ENCODE measurements at places on chromosomes 12 and 14.

GRCh38 chr14:85599939-85600338 is 70.0 kb downstream of the FLRT2 start:
- DNase-seq: peak; percentile 18

- peak; percentile 49 for DNase-seq
Measured at GRCh38 chr14:75295061-75295461, 16.4 kb downstream of the FOS start.

DNA sequence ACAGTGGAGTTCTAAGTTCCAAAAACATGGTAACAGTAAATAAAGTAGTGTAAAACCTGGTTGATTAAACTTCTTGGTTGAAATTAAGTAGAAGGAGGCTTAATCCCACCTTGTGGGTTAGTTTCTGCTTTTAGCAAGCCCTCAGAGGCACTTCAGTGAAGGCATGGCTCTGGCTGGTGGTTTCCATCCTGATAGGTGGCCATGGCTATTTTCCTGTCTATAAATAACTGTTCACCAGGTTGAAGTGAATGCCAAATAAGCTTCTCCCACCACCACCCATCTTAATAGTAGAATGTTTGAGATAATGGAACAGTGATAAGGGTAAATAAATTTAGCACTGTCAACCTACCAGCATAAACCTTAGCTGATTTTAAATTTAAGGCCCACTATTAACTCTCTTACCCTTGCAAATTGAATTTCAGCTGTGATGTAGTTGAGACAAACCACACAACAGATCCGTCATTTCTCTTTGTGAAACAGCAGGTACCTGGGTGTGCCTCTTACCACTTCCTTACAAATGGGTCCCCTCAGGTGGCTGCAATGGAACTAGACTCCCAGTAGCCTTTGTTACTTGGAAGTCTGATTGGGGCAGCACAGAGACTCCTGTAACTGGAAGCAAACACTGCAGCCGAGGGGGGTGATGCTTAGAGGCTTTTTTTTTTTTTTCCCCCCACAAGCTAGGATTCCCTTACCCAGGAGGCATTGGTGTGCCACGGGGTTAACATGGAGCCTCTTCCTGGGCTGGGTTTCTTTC is 41.4 kb downstream of the DAAM1 start:
- DNase-seq: no peak

GRCh38 chr12:73361156-73361863 is 1089.1 kb downstream of the TRHDE start:
- DNase-seq: no peak

- DNase-seq: no peak
Measured at GRCh38 chr12:31408763-31409162, 82.8 kb upstream of the SINHCAF start.

DNA sequence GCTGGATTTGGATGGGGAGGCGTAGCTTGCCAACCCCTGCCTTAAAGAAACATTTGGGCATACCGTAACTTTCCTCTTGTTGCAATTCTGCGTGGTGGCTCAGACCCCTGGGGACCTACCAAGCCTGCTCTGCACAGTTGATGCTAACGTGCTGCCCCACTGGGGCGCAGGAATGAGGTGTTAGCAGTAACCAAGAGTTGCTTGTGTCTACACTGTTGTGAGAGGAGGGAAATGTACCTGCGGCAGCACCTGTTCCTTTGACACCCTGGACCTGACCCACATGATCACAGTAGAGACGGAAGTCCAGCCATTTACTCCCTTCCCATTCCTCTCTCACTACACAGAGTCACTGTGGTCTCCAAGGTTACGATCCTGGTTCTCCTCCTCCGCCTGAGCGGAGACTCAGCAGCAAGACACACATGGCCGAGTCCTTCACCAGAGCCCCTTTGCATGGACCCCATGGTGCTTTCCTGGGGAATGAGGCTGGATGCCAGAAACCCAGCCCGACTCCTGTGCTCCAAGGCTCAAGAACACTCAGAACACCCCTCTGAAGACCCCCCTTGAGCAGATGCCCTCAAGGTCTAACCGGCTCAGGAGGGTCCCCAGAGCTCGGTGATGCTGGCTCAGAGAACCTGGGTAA is 84.8 kb downstream of the FBXL14 start:
- no peak for DNase-seq

DNA sequence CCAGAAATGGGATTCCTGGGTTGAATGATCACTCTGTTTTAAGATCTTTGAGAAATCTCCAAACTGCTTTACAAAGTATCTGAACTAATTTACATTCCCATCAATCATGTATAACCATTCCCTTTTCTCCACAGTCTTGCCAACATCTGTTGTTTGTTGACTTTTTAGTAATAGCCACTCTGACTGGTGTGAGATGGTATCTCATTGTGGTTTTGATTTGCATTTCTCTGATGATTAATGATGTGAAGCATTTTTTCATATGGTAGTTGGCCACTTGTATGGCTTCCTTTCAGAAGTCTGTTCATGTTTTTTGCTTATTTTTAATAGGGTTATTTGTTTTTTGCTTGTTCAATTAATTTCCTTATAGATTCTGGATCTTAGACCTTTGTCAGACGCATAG is 211.8 kb upstream of the AVPR1A start:
- no peak for DNase-seq

- DNase-seq: no peak
Measured at GRCh38 chr14:75751296-75751695, 90.2 kb downstream of the TTLL5 start.

- peak; percentile 37 for DNase-seq
Measured at GRCh38 chr14:52314595-52315354, 663 bp downstream of the PTGER2 start.

DNA sequence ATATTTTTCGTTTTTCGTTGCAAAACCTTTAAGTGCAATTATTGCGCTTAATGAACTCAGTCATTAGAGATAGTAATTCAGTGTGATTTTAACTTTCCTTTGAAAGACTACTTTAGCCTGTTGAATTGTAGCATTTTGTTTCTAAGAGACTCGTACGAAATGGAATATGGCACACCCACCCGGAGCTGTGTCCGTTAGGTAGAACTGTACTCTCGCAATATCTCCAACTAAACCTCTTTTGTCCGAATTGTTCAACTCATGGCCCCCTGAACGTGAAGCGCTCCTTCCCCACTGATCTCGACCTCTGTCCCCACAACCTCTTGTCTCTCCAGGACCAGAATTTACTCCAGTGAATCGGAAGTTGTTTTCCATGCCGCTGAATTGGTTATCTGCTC is 800 bp downstream of the PCNX4 start:
- no peak for DNase-seq
